IPS-NIHi11 (cell line): ENCODE measurements at places on chromosomes 5 and 9.
A peak's percentile ranks its signal among the peaks of the same experiment; 100 is the strongest.

DNA sequence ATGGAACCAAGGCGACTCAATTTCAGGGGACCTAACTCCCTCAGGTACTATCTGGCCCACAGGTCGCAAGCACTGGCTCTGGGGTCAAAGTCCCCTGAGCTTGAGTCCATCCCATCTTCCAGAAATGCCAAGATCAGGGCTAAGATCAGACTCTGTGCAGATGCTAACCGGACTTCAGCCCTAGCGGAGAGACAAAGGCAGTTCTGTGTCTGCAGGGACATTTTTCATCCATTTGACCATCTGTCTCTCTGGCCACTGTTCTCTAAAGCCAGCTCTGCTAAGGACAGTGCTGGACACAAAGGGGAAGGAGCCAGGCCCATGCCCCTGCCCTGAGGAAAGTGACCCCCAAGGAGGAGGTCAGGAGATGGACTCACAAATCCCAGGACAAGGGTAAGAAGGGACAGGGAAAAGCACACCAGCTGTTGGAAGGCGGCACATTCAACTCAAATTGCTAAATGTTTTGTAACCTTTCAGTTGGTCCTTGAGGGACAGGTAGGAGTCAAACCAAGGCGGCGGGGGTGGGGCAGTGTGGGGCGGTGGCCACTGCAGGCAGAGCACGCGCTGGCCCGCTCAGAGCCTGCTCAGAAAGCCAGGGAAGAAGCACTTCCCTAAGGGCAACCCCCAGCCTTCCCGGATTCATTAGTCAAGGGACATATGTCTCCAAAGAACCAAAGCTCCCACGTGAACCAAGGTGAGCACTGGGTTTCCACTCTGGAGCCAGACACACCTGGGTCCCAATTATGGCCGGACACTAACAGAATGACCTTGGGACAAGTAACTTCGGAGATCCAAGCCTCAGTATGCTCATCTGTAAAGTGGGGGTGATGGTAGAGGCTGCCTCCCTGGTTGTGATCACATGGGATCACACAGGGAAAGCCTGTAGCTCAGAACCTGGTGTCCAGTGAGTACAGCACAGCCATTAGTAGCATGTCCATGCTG lies 42.8 kb downstream of the STK10 start:
- DNase-seq, result no peak

DNA sequence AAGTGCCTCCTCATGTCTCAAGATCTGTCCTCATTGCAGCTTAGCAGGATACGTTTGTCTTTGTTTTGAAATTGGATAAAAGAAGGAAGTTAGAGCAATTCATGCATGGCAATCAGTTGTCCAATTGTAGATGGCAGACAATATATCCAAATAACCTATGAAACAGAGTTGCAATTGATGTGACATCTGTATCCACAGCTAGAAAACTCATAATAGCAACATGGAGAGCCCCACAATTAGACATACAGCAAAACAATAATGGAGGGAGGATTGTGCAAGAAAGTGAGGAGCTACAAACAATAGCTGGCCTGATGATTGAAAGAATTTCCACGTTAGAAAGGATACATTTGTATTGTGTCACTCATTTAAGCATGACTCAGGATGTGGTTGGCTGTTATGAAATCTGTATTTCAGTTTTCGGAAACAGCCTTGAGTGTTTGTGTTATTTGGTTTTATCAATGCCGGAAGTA lies 132.0 kb downstream of the FAM174A start:
- no peak for DNase-seq

GRCh38 chr5:163506726-163507125 lies 1.3 kb downstream of the MAT2B start:
- DNase-seq, result no peak

GRCh38 chr5:34001241-34001841 lies 6.5 kb downstream of the AMACR start:
- DNase-seq, result no peak

DNA sequence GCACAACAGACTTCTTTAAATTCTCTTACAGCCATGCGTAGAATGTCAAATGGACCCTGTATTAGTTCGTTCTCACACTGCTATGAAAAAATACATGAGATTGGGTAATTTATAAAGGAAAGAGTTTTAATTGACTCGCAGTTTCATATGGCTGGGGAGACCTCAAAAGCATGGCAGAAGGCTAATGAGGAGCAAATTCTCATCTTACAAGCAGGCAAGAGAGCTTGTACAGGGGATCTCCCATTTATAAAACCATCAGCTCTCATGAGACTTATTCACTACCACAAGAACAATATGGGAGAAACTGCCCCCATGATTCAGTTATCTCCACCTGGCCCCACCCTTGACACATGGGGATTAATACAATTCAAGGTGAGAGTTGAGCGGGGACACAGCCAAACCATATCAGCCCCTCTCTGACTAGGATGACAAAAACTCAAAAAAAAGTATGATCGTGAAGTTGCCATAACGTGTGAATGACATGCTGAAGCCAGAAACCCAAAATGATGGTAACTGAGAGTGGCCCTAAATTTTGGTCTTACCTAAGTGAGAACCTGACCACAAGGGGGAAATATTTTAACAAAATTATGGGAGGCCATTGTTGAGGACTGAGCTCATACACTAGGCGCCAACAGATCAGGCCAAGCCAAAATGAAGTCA lies 17.5 kb upstream of the TEX10 start:
- DNase-seq, result no peak

DNA sequence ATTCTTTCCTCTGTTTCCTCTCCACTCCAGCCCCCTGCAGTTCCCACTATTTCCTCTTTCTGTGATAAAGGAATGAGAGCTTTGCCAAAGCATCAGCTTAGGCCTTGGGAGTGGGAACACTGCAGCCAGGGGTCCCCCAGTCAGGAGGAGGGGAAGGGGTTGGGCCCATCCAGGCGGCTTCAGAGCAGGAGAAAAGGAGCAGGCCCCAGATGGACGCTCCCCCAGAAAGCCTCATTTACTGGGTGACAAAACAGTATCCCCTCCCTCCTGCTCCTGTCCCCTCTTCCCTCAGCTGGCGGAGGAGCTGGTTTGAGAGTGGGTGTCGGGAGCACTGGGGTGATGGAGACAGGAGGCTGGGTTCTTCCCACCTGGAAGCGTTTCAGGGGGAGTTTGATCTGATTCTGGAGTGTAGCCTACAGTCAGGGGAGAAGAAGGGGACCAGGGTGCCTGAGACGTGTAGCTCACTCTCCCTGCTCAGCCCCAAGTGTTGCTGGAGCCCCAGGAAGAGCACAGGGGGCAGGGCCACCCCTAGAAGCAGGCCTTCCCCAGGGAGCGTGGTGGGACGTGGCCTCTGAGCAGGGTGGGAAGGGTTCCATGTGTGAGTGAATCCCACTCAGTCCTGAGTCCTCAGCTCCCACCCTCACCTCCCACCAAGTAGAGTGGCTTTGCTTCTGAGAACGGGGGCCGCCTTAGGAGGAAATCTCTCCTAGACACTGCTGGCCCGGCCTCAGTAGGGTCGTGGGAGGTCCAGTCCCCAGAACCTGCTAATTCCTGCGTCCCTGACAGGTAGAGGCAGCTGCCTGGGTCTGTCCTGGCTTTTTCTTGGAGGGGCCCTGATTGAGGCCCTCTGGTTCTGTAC lies 173.1 kb downstream of the CACNA1B start:
- DNase-seq, result peak; percentile 23

GRCh38 chr9:13718539-13718938 lies 439.0 kb upstream of the MPDZ start:
- no peak for DNase-seq

DNA sequence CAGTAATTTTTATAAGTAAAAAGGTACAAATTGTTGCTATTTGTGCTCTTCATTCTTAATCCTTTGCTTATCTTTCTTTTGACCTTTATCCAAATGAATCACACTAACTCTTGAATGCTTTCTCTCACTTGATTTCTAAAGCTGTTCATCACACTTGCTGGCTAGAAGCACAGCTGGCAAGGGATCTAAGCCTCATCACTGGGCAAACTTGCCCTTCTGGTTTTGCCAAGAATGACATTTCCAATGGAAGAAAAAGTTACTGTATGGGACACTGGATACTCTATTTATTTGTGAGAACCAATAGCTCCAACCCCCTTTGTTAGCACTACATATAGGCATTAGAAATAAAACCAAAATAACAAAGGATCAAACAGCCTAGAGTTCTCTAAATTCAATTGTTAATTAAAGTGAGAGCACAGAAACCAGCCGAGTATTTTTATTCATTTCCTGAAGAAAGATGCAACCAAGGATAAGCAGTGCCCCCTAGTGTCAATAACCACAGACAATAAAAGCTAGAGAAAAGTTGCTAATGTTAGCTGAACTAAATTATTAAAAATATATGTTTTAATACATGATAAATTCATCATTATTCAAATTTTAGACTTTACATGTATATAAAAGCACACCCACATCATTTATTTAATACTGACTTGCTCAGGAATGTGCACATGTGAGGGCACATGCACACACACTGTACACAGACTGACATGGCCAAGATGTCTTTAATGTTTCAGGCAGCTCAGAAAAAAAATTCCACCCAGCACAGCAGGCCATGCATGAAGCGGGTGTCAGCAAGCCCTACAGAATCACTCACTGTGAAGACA lies 59.8 kb upstream of the POU5F2 start:
- DNase-seq, result peak; percentile 23

GRCh38 chr5:112703866-112704820 lies 33.5 kb upstream of the APC start:
- no peak for DNase-seq

DNA sequence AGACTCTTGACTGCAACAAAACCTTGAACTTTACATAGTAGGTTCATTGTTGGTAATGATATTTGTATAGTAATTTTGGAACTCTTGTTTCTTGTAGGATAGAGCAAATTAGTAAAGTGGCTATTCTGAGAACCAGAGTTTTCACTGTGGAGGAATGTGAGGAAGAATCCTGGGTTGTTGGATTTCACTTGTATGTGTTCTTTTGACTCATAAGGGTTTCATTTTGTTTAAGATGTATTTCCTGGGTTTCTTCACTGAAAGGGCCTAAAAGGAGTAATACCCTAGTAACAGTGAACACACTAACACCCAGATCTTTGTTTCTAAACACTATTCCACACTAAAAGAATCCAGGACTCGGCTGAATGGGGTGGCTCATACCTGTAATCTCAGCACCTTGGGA lies 20.1 kb downstream of the TTC1 start:
- DNase-seq, result no peak

- DNase-seq, result no peak
These were observed 29.2 kb upstream of the SEMA4D start for GRCh38 chr9:89527084-89527483.

- no peak for DNase-seq
These were observed 557.9 kb upstream of the GRAMD2B start for GRCh38 chr5:125865166-125865815.

- DNase-seq, result no peak
These were observed 40.3 kb upstream of the CLK4 start for GRCh38 chr5:178667101-178667500.

GRCh38 chr9:82154573-82154972 lies 166.0 kb downstream of the SPATA31D1 start:
- no peak for DNase-seq

DNA sequence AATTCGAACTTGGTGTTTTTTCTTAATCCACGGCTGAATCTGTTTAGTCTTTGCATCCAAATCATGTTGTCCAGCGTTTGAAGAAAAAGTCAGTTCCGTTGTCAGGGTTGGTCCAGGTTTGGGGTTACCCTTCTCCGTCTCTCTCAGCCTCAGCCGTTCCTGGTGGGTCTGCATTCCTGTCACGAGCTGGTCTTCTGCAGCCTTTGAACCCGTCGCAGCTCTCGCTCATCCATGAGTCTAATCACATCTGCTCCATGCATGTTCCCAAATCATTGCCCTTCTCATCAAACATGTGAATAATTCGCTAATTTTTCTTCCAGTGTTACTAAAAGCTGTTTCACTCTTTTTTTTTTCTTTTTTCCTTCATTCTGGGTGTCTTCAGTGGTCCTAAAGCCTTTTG lies 39.0 kb upstream of the EXOC3 start:
- no peak for DNase-seq

GRCh38 chr9:108815156-108815555 lies 40.6 kb downstream of the ACTL7B start:
- peak; percentile 50 for DNase-seq

DNA sequence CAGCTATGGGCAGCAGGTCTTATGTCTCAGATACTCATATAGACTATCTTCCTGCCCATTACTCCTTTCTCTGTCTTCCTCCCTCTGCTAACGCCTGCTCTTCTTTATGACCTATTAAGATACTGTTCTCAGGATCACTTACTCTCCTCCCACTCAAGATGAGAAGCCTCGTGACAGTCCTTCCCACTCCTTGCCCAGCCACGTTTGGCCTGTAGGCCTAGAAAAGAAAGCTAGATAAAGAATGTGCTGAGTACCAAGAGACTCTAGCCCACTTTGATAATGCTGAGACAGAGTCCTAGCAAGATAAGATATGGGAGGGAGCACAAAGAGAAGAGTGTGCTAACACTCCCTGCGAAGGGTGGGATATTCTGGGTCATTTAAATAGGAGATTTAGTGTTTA lies 6.8 kb upstream of the DENND4C start:
- DNase-seq, result no peak

DNA sequence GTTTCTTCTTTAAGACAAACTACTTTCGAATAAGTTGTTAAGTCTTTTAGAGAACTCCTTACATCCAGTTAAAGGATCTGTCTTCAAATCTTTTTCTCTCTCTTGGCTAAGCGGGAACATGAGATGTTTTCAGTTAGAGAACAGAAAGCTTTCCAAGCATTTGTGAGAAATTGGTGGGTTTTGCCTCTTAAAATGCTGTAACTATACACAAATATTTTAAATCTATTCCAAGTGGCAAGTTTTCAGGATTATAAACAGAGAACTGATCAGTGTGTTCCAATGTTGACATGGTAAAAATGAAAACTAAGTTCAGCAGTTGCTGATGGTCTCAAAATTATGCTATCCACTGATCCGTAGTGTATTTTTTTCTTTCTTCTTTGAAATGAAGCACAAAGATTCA lies 100.4 kb downstream of the EBF1 start:
- DNase-seq, result no peak

- DNase-seq, result no peak
These were observed 38.0 kb downstream of the KCNV2 start for GRCh38 chr9:2755285-2755684.

- DNase-seq, result no peak
These were observed 251.6 kb downstream of the ADGRV1 start for GRCh38 chr5:90810211-90810610.

DNA sequence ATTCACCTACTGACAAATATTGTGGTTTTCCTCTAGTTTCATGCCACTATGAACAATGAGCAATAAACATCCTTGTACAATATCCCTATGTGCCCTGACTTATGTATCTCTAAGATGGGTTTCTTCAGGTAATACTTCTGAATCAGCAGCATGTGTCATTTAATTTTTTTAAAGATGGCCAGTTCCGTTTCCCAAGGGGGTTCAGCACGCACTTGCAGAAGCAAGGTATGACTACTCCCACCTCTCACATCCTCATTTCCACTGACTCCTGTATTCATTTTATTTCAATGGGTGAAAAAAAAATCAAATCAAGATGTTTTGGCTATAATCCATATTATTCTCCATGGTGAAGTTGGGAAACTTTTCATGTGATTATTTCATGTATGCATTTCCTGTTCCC lies 14.7 kb upstream of the ADAMTS19 start:
- no peak for DNase-seq

- no peak for DNase-seq
These were observed 8.9 kb downstream of the PLPPR1 start for GRCh38 chr9:101037430-101037829.
